Adrenal gland (tissue), 19 donors: ENCODE measurements at places on chromosomes 6 and 20. TPM values are rescaled to one million over a fixed set of nuclear protein-coding genes. Genes with fewer than 3 reads are reported as not detected.

The PBOV1 gene
- not detected for total RNA-seq

The RTN4IP1 gene
- 10.0 TPM for total RNA-seq

The EPHA7 gene
- 0.18 TPM for total RNA-seq

DNA sequence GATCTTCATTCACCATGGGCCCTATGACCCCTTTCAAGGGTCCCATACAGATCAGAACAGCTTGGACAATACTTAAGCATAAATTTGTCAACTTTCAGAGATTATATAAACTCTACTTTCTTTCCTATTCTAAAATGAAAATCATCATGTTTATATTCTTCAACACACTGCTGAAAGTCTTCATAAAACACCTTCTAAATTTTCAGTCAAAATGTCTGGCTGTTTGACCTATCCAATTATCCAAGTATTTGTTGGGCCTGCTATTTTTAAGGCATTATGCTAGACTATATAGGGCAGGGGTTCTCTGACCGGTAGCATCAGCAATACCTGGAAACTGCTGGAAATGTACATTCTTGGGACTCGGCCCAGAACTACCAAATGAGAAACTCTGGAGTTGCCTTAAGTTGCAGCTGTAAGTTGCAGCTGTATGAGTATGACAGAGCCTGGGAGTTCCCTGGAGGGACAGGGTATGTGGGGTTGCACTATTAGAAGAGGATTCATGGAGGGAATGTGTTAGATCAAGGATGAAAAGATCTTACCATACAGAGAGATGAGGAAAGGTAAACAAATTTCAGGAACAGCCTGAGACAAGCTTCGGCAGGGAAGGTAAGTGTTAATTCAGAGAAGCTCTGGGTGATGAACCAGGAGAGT, 293.0 kb downstream of the ADGB start:
- no peak overlapping the region for H3K4me3 ChIP-seq
- H3K36me3 ChIP-seq: no peaks in the 10 kb centered on the region
- H3K4me1 ChIP-seq: peaks cover 6% of the 10 kb centered on the region
- no peak for DNase-seq

DNA sequence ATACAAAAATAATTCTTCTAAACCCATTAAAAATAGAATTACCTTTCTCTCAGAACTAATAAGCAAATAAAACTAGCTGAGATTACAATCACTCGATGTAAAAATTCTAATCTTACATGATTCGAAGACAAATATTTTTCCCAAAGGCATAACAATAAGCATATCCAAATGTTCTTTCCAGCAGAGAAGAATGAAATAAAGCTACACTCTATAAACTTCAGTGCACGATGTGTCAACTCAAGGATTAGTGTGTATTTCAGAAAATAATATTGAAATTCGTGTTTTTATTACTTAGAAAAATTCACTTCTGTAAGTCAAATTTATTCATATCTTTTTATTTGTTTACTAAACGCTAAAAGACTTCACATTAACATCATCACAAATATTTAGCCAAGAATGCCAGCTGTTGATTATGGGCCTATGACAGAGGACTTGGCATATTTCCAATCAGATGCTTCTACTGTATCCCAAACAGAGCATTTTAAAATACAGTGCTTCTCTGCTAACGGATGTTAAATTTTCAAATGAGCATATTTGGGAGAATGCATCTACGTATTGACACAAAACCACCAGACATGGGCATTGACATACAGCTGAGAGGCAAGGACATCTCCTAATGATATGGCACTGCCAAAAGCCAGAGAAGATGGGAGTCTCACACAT, 54.7 kb upstream of the PDE7B start:
- no peak overlapping the region for H3K4me3 ChIP-seq
- H3K36me3 ChIP-seq: no peaks in the 10 kb centered on the region
- H3K27ac ChIP-seq: no peak overlapping the region
- no peaks in the 10 kb centered on the region for H3K27me3 ChIP-seq

The GGTLC1 gene
- not detected for total RNA-seq

The MOG gene
- not detected for total RNA-seq

DNA sequence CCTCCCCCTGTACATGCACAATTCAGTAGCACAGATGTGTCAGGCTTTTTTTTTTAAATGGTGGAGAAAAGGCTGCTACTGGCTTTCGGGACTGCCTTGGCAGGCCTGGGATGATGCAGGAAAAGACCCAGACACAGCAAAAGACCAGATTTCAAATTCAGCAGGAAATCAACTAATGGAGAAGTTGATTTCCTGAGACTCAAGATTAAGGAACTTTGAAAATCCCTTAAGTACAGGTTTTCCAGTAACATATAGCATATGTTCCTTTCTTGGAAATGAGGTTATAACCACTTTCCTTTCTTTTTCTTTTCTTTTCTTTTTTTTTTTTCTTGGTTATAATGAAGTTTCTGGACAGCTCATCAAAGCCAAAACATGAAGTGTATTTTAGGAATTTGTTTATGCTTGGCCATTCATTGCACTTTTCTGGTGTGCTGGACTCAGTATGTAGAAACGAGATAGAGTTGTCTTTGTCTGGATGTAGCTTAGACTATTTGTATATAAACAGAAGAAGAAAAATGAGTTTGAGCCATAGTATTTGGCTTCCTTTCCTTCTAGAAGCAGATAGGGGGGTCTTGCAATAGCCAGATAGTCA, 119.4 kb downstream of the SASH1 start:
- H3K36me3 ChIP-seq: no peaks in the 10 kb centered on the region
- H3K4me3 ChIP-seq: no peak overlapping the region
- no peak overlapping the region for H3K27ac ChIP-seq
- DNase-seq: no peak
- H3K4me1 ChIP-seq: peaks cover 18% of the 10 kb centered on the region
- H3K27me3 ChIP-seq: no peaks in the 10 kb centered on the region

GRCh38 chr6:170509723-170510018, 43.4 kb downstream of the PSMB1 start:
- no peak for DNase-seq
- no peak overlapping the region for H3K27ac ChIP-seq
- H3K4me1 ChIP-seq: no peaks in the 10 kb centered on the region
- H3K4me3 ChIP-seq: no peak overlapping the region

- H3K4me3 ChIP-seq: no peak overlapping the region
- H3K4me1 ChIP-seq: no peaks in the 10 kb centered on the region
- no peaks in the 10 kb centered on the region for H3K27me3 ChIP-seq
- no peak overlapping the region for H3K27ac ChIP-seq
These were observed 363.8 kb downstream of the RNGTT start for GRCh38 chr6:88599571-88599970.

The NOX3 gene
- total RNA-seq: not detected

GRCh38 chr6:94099072-94099471, 679.7 kb upstream of the EPHA7 start:
- DNase-seq: no peak
- H3K27me3 ChIP-seq: no peaks in the 10 kb centered on the region
- H3K4me3 ChIP-seq: no peak overlapping the region

The BTN2A1 gene
- 24.0 TPM for total RNA-seq

The C6orf141 gene
- not detected for total RNA-seq
